ENCODE measurements at places on chromosomes 4 and X.

DNA sequence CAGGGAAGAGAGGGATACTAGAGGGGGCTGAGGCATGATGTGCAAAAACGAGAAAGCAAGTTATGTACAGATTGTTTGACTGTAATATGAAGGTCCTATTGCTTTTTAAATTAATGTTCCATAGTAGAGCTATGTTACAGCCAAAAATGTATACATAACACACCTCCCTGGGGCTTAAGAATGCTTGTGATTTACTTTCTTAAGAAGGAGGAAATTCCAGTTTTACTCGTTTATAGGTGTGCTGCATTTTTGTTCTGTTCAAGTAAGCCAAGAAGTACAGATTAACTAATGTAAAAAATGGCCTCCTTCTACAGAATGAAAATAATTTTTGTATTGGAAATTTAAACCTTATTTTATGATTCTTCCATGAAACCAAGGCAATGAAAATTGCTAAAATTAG is 614.4 kb upstream of the NR3C2 start:
- DNase-seq, result no peak

- no peak for DNase-seq
These were observed 344.9 kb downstream of the BCOR start for GRCh38 chrX:39752815-39753214.

GRCh38 chrX:46627062-46627461 is 53.5 kb downstream of the CHST7 start:
- no peak for DNase-seq

GRCh38 chrX:152520653-152521052 is 69.5 kb upstream of the GABRA3 start:
- no peak for DNase-seq

DNA sequence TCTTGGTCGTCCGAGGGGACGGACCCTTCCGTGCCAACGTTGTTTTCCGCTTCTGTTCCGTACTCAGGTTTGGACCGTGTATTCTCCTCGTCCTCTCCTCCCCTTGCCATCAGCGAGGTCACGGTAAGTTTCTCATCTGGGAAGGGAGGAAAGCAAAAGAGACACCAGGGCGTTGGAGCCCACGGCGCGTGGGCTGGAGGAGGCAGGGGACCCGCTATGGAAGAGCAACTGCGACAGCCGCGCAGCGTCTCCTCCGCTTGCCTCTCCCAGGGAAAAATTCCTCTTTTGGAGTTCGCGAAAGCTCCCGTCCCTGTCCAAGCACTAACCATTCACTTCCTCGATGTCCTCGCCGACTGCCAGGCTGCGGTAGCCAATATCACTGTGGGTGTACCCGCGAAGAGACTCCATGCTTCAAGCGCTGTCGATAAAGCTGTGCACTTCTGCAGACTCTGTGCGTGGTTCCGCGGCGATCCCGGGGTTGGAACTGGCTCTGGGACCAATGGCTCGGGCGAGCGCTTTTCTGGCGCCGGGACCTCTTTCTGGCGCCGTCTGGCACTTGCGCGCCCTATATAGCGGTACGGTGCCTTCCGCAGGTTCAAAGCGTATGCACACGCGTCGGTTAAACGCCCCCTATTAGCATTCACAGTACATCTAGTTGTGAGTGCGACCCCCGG is at the start of gene ESX1:
Gene ESX1, minus strand, starts transcription at position 492 of the 674 bp plus-strand sequence. Its CDS starts 84 bp downstream, at position 408.
- DNase-seq, result no peak

DNA sequence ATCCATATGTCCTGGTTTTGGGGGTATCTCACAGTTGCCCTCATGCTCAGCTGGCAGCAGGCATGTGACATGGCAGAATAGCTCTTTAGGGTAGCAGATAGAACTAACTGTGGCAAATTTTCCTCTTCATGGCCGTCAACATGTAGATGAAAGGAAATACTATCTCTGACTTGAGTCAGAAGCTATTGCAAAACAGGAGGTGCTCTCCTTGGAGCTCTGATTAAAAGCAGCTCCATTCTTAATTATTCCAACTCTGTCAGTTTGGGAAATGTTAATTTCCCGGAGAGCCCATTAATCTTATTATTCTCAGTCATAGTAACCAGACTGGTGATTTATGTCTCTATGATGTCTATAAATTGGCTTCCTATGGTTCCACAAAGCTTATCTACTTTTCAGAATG is 18.2 kb downstream of the IL13RA1 start:
- DNase-seq, result no peak

DNA sequence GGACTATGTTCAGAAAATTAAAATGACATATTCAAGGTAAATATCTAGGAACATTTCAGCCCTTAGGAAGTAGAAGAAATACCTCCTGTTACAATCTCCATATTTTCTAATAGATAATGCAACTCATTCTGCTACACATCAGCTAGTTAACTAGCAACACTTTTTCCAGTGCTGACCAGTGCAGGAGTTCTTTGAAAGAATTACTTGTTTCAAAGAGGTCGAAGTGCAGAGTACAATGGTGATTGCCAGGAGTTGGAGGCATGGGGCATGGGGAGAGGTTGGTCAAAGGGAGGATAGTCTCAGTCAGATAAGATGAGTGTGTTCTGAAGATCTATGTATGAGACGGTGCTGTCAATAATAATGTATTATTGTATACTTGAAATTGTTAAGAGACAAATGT is 53.1 kb downstream of the MTNR1A start:
- DNase-seq, result no peak
